ENCODE measurements at places on chromosomes 12 and 14.

DNA sequence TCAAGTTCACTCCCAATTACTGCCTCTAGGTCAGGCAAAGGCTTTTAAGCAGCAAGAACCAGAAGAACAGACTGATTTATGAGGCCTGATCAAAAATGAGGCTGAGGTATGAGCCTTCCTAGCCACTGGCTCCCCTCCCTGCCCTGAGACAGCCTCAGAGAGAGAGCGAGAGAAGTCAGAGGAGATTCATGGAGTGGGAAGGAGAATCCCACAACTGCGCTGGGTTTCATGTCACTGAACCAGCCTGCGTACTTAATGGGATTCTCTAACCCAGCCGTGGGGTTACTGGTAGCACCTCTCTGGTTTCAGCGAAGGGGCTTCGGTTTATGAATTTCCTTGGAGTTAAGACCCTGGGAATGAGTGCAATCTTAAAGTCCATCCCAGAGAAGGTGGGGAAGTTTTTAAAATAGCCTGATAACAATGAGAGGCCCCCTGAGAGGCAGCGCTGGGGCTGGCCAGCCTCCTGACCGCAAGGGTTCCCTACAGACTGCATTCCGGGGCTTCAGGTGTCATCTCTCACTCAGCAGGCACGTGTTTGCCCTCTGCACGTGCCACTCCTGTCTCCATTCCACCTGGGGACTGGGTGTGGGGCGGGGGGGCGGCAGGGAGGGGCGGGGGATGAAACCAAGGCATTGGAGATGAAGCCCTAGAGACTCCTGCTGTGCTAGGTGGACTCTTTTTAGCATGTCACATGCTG lies 6.1 kb upstream of the GPRC5A start:
- no peak for DNase-seq

GRCh38 chr12:94169966-94170689 lies 21.8 kb downstream of the PLXNC1 start:
- DNase-seq = no peak

DNA sequence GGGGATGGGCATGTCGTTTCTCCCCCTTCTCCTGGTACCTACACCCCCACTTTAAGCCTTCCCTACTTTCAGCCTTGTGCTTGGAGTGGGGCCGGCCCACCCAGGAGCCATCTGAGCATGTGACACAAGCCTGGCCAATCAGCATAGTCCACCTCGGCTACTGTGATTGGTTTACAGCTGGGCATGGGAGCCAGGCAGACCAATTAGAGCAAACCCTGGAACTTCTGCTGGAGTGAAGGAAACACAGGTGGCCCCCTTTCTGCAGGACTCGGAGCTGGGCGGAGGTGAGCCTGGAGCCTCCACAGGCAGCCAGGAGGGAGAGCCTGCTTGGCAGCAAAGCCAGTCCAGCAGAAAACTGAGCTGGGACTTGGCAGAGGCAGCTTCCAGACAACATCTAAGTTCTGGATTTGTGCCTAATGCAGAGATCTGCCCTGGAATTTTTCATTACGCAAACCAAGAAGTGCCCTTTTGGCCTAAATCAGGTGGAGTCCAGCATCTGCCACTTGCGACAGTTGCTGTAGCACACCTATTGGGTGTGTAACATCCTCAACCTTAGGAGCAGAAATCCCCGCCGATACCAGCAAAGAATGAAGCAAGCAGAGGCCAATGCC lies 59.5 kb downstream of the SCARB1 start:
- DNase-seq = no peak

DNA sequence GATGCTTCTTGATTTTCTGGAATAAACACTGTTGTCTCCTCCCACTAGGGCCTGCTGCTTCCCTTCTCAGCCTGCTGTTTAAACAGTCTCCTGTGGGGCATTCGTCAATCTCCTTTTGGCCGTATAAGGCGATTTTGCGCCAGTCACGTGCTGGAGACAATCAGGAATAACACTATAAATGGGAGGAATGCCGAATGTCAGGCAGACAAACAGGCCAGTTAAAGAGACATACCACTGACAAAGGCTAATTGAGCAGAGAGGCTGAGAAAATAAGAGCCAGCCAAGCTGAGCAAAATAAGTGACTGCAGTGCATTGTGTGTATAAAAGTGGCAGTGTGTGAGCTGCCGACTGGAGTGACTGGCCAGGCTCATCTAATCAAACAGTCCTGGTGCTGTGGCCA lies 23.3 kb downstream of the DMAC2L start:
- DNase-seq = no peak

- DNase-seq = no peak
Observed at GRCh38 chr12:108681317-108681716, 47.6 kb upstream of the SELPLG start.

GRCh38 chr14:38107216-38107631 lies 100.5 kb upstream of the SSTR1 start:
- DNase-seq = no peak

GRCh38 chr14:93042968-93043940 lies 72.5 kb downstream of the ITPK1 start:
- no peak for DNase-seq

DNA sequence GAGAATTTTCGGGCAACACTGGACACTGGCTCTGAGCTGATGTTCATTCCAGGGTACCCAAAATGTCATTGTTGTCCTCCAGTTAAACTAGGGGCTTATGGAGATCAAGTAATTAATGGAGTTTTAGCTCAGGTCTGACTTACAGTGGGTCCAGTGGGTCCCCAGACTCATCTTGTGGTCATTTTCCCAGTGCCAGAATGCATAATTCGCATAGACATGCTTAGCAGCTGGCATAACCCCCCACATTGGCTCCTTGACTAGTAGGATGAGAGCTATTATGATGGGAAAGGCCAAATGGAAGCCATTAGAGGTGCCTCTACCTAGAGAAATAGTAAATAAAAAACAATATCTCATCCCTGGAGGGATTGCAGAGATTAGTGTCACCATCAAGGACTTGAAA lies 818.9 kb downstream of the TMTC2 start:
- no peak for DNase-seq

DNA sequence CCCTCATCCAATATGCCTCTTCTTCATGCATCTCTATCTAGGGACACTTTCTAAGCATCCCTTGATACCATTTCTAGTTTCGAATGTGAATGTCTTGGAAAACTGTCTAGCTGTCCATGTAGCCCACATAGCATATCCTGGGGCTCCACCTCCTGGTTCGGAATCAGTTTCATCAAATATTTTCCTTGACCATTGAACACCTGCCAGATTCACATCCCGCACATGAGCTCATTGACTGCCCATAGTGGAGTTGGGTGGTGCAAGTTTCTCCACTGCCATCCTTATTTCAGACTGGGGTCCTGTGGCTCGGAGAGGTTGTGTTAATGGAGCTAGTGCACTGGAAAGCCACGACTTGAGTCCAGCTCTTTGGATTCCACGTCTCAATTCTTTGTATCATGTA lies 58.6 kb upstream of the TMEM263 start:
- DNase-seq = no peak

DNA sequence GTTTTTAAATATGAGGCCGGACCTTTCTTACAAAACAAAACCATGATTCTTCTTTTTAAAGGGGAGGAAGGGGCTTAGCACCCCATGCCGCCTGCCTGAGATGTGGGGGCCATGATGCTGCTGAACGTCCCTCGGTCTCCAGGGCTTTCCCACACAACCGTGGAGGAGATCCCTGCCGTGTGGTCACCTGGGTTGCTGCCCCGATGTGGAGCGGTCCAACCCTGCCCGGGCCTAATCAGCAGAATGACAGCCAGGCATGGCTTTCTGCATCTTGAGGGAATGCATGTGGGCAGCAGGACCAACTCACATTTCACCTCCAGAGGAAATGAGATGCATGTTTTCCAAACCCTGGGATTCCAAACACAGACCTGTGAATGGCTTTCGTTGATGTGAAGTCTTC lies 48.9 kb upstream of the C14orf180 start:
- no peak for DNase-seq

DNA sequence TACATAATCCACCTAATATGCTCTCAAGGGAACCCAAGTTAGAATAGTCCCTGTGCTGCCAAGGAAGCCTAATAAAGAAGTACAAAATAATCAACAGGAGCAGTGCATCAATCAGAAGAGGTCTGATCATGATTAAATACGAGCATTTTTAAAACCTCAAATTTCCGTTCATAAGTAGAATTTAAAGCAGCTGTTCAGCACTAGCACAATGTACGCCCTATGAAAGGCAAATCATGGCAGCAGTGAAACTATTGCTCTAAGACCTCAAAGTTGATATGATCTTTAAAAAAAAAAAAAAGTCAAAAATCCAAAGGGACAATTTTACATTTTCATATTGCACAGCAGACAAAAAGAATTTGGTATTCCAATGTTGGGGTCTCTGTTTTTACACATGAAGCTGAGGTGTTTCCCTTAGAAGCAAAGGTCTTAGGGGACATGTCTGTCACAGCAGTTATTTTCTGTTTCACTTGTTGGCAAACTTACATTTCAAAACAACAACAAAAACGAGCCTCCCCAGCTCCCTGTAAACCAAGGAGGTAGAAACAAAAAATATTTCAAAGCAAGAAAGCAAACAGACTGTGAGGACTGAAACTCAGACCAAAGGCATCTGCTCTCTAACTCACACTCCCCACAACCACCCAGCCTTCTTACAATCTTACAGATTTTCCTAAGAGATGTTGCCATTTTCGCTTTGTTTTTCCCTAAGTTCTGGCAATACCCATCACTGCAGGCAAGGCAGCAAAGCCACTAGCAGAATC lies 28.2 kb downstream of the SOX5 start:
- DNase-seq = no peak

- no peak for DNase-seq
Observed at GRCh38 chr12:3139760-3140159, 62.6 kb downstream of the TSPAN9 start.

DNA sequence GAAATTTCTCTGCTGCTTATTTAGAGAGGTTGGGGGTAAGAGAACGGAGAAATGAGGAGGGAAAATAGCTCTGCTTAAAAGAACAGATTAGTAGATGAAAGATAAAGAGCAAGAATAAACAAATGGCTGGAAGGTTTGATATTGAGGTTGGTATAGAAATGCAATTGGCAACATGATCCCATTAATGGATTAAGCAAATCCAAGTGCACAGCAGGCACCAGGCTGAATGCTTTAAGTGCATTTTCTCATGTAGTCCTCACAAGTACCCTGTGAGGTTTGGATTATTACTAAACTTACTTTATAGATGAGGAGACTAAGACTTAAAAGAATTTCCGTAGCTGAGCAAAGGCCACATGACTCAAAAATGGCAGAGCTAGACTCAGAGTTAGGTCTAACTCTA lies 76.9 kb upstream of the ATF1 start:
- no peak for DNase-seq

DNA sequence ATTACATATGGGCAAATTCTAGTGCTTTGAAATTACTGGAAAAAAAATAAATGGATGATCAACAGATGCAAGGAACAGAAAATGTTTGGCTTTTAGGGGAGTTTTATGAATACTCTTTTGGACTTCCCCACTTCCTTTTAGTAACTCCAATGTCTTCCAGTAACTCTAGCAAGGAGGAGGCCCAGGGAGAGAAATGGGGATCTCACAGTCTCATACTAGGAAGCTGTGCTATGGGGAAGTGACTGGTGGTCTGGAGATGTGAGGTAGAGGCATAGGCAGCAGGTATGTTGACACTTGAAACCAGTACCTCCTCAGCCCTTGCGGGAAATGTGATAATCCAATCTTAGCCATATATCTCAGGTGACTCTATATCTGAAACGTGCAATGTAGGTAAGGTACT lies 68.1 kb downstream of the CRADD start:
- no peak for DNase-seq

DNA sequence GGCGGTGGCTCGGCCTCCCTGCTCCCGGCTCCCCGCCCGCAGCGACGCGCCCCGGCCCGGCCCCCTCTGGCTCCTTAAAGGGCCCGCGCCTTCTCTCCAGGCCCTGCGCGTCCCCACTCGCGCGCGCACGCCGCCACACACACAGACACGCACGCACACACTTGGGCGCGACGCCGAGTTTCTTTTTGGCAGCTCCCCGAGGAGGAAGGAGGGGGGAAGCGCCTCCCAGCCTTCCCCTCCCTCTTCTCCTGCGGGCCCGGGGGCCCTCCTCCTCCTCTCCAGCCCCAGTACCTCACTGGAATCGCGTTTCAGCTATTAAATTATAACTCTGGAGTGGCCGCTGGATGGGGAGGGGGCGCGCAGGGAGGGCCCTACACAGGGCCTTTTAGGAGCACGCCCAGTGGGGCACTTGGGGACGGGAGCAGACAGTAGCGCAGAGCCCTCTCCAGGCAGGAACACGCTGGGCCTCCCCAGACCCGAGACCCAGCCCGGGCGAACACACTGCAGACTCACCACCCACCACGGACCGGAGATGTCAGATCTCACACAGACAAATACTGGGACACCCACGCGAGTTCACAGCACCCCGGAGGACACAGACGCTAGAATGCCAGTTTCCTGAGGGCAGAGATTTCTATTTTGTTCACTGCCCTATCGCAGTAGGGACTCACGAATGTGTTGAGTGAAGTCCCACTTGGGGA lies 411 bp upstream of the NCOR2 start:
- peak; percentile 73 for DNase-seq

GRCh38 chr14:61080591-61081010 lies 99.6 kb downstream of the SLC38A6 start:
- DNase-seq = no peak

- DNase-seq = no peak
Observed at GRCh38 chr14:94129758-94130414, 482 bp upstream of the IFI27L2 start.

DNA sequence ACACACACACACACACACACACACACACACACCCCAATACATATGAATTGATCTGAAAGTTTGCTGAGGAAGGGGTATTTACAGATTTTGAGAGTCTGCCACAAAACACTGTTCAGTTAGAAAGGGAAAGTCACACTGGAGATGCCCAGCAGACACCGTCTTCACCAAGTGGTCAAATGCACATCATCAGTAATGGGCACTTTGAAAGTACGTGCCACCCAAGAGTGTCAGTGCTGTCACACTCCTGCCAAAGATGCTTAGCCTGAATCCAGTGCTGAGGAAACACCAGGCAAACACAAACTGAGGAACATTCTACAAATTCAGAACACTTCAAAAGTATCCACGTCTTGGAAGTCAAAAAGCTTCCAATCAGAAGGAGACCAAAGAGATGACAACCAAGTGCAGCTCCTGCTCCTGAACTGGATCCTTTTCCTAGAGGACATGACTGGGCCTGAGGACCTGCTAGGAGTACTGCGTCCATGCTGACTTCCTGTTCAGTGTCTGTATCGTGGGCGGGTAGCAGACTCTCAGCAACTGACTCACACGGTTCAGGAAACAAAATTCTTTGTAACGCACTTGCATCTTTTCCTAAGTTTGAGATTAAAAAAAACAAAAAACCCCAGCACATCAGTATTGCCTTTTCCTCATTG lies 18.6 kb downstream of the PSMC1 start:
- no peak for DNase-seq

DNA sequence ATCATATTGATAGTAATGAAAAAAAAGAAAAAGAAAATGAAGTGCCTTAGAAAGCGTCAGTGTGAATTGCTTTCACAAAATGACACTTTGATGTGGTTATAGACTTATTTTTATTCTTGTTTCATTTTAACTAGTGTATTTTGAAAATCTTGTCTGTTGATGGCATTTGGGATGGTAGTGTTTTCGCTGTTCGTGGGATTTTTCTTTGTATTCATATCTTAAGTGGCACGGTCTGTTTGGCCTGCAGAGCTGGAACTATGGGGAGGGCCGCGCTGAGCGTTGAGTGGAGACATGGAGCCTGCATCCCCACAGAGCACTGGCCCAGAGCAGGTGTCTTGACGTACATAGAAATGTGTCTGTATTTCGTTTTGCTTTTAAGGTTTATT lies 61.6 kb downstream of the WDR20 start:
- DNase-seq = no peak

- DNase-seq = no peak
Observed at GRCh38 chr12:116959845-116960514, 49.2 kb downstream of the FBXW8 start.

GRCh38 chr12:62299617-62300016 lies 39.4 kb downstream of the USP15 start:
- no peak for DNase-seq

- DNase-seq = no peak
Observed at GRCh38 chr14:65962952-65963351, 523.2 kb upstream of the CCDC196 start.

Measured in stimulated activated CD4-positive, alpha-beta T cell treated with anti-CD3 and anti-CD28 coated beads, Interleukin-15, amount 100 ng/mL, for 1 hour (primary cell).